ENCODE measurements at places on chromosomes 6 and 20.

GRCh38 chr20:62508641-62509051, 32.9 kb upstream of the GATA5 start:
- no peak for DNase-seq

- DNase-seq: no peak
Observed at GRCh38 chr20:37303637-37304036, 14.2 kb downstream of the MANBAL start.

- DNase-seq: no peak
Observed at GRCh38 chr6:157464653-157465535, 83.9 kb downstream of the ZDHHC14 start.

DNA sequence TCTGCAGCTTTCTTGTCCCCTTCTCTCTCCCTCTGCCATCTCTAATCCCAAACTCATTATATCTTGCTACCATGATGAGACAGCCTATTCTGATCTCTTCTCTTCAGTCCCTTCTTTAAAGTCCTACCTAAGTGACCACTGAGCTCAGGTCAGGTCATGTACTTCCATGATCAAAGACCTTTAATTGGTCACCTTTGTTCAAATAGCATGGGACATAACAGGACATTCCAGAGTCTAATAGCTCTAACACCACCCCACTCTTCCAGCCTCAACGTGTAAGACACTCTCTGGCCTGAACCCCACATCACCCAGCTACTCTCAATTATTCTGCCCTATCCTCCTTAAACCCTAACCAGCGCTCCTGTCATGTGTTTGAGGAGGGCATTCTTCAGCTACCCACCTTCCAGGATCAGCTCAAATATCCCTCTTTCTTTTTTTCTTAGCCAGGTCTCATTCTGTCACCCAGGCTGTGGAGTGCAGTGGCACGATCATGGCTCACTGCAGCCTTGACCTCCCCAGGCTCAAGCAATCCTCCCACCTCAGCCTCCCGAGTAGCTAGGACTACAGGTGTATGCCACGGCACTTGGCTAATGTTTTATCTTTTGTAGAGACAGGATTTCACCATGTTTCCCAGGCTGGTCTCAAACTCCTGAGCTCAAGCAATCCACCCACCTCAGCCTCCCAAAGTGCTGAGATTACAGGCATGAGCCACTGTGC, 2.1 kb upstream of the SMLR1 start:
- no peak for DNase-seq

DNA sequence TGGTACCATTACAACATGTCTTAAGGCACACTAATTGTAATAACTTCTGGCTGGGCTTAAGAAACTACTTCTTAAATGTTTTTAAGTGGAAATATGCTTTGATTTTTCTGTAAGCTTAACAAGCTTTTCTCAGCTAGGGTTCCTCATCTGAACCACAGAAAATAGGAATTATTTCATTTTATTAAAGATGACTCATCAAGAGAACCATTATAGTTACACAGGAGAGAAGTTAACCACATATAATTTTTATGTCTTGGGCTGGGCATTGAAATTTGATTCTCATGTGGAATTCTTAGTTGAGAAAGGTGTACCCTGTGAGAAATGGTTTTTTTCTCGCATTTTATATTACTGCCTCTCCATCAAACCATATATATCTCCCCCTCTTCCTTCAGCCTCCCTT, 75.1 kb downstream of the QKI start:
- no peak for DNase-seq

DNA sequence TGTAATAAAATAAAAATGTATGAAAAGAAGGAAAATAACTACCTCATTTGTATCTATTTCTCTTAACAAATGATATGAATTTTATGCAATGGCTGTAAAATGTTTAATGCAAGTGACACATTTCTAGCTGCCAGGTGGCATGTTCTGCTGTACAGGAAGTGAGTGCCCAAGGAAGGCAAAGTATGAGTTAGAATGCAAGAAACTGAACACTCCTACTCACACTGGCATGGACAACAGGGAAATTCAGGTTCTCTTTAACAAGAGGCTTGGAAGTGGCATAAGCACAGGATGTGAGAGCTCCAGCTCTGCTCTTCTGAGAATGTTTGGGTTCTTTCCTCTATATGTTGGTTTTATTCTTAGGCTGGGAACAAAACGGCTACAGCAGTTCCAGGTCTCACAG, 20.4 kb upstream of the LAMA4 start:
- DNase-seq: no peak

Measured in CD4-positive, alpha-beta T cell treated with Interleukin-1 beta for 1 hour (primary cell).